ENCODE measurements at places on chromosomes 5 and 9.
A peak's percentile ranks its signal among the peaks of the same experiment; 100 is the strongest.

DNA sequence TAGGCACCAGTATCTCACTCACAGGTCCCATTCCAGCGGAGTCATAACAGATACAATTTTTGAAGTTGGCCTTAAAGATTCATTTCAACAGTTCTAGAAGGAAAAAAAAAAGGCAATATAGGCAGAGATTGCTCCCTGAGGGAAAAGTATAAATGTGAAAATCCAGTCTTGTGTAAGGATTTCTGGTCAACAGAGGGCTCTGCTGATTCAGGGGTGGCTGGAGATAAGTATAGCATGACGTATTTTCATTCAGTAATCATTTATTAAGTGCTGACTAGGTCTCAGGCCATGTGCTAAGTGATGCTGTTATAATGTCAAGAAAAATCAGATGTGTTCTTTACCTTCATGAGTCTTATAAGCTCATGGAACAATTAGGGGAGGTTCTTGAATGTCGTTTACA, 377.3 kb upstream of the MEF2C start:
- no peak for DNase-seq

DNA sequence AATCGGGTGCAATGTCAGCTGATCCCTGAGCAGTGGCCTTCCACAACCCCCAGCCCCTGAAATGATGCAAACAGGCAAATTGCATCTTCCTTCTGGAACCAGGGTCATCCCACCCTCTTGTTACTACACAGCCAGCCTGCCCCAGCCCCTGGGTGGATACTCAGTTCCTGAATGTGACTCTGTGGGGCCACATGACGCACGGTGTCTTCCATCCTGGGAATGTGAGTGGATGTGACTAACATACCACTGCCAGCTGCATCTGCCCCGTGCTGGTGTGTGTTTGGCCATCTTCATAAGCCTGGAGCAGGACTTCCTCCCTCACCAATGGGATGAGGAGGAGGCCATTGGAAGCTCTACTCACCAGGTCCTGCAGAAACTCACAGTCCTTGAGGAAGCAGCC, 257.9 kb upstream of the ADAMTS16 start:
- DNase-seq, result no peak

GRCh38 chr5:93008502-93009207, 572.4 kb downstream of the NR2F1-AS1 start:
- no peak for DNase-seq

DNA sequence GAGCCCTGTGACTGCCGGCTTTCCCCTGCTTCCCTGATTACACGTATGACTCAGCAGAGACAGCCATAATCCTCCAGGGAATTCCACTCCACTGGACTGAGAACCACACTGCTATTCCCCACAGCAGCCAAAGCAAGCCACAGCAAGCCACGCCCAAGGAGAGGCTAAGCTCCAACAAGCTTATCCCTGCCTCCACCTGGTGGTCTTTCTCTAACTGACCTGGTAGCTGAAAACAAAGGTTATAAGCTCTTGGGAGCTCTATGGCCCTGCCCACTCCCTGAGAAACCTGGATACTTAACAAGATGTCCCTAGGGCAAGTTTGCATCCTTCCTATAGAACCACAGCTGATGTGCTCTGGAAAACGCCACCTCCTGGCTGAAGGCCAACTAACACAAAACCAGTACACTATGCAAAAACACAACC, 613.7 kb upstream of the CDH18 start:
- DNase-seq, result peak; percentile 7

DNA sequence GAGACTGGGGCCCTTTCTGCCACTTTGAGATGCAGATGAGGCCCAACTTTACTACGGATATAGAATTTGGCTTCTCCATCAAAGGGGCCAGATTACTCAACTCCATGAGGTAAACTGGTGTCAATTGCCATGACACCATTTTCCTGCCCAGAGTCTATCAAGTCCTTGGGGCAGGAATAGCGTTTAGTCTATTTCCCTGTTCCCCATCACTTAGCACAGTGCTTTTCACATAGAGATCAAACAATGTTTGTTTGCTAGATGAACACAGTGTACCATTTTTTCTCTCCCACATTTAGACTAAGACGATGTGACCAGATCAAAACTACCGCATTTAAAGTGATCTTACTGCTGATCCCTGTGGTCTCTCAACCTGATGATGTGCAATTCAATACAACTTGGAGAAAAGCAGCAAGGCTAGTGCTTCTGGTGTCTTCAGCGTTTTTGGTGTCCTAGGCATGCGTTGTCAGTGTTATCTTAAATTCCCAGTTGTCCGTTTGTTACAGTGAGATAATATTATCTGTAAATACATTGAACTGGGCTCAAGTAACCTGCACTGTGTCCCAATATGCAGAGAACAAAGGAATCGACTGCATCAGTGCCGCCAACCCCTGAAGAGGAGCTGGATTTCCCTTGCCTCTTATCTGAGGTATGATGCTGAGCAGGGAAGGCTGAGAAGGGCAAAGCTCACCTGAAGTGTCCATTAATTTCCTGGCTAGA, 446.2 kb downstream of the PLK2 start:
- no peak for DNase-seq

DNA sequence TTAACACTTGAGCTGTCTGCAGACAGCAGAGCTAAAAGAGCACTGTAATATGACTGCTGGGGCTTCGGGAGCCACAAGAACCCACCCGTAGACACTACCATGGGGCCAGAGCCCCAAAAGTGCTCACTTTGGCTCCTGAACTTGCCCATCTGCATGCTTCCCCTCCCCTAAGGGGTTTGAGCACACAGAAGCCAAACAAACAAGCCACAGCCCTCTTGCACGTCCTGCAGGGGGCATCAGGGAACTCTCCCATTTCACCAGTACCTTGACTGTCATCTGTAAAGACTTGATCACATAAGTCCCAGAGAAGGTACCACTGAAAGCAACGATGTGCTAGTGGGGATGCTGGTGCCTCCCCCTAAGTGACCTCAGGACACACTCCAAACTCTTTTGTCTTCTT, 681.8 kb downstream of the SEMA5A start:
- DNase-seq, result no peak

DNA sequence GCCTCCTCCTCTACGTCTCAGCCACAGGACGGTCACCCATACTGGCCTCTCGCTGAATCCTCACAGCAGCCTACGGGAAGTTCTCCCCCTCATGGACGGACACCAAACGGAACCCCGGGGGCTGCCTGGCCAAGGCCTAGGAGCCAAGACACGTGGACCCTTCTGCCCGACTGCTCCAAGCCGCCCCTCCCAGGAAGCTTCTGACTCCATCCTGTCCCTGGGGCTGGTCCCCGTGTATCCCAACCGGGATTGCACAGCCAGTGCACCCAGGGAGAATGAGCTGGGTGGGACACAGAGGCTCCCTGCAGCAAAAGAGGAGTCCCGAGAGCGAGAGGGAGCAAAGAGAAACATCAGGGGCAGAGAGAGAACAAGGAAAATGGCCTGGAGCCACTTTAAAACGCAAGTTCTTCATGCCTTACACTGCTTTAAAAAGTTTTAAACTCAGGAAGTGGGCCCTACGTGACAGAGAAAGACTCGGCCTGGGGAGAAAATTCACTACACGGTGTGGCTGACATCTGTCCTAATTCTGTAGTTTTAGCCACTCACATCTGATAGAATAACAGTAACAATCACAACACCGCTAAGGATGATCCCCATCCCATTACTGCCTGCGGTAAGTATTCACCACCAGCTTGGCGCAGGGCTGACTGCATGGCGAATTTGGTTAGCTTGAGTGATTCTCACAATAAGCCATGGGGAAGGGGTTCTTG, 3.0 kb downstream of the FAM78A start:
- no peak for DNase-seq

All from NCI-H1930 (cell line).